ENCODE measurements at places on chromosomes 12 and 14.

DNA sequence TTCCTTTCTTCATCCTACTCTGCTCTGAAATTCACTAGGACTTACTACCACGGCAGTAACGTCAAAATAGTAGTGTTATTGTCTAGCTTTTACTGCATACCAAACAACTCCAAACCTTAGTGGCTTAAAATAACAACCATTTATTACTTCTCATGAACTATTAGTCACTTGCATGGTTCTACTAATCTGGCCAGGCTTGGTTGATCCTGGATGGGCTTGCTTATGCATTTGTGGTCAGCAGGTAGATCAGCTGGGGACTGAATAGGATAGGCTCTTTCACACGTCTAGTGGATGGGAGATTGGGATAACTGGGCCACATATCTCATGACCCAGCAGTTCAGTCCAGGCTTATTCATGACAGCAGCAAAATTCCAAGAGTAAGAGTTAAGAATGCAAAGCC is 9.4 kb upstream of the SLC35F4 start:
- no peak for DNase-seq

DNA sequence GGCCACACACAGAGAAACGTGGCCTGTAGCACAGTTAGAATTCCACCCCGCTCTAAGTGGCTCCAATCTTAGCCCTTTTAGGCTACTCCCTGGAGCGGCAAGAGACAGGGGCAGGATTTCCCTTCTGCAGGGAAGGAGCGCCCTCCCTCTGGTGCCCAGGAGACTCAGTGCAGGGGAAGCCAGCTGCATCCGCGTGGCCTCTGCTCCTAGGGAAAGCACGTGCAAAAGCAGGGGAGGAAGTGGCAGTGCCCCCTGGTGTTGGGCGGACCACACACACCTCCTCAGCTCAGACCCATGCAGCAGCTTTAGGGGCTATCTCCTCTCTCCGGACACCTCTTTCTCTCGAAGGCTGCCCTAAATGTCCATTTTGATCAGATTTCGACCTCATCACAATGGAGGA is 50.0 kb downstream of the SPRING1 start:
- peak; percentile 42 for DNase-seq

- no peak for DNase-seq
Measured at GRCh38 chr12:1847411-1847810, 27.0 kb downstream of the LRTM2 start.

- no peak for DNase-seq
Measured at GRCh38 chr12:44389038-44389437, 487.1 kb downstream of the NELL2 start.

GRCh38 chr12:28569698-28570411 is 379.6 kb downstream of the CCDC91 start:
- no peak for DNase-seq

DNA sequence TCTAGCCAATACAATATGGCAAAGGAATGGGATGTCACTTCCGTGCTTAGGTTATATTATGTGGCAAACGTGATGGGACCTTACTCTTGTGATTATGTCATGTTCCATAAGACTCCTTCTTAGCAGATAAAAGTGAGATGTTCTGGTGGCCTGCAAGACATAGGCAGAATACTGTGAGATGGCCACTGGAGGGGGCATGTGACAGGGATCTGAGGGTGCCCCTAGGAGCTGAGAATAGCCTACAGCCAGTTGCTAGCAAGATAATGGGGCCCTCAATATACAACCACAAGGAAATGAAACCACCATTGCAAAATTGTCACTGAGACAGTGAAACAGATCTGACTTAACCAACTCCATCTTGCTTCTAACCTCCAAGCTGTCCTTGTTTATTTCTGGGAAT is 151.4 kb upstream of the SSTR1 start:
- no peak for DNase-seq

DNA sequence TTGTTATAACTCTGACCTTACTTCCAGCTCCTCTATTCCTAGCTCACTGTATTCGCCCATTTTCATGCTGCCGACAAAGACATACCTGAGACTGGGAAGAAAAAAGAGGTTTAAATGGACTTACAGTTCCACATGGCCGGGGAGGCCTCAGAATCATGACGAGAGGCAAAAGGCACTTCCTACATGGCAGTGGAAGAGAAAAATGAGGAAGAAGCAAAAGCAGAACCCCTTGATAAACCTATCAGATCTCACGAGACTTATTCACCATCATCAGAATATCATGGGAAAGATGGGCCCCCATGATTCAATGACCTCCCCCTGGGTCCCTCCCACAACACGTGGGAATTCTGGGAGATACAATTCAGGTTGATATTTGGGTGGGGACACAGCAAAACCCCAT is 14.5 kb upstream of the PHC1 start:
- DNase-seq = no peak

- DNase-seq = no peak
Measured at GRCh38 chr12:27083861-27084394, 1.6 kb upstream of the C12orf71 start.

DNA sequence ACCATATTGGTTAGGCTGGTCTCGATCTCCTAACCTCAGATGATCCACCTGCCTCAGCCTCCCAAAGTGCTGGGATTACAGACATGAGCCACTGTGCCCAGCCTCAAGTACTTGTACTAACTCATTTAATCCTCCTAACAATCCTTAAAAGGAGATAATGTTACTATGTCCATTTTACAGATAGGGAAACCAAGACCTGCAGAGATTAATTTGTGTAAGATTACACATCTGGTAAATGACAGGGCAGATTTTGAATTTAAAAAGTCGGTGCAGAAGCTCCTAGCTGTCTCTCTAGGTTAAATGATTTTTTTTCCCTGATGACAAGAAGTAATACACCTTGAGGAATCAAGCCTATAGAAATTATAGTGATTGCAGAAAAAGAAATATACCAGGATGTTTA is 13.7 kb upstream of the HECTD1 start:
- no peak for DNase-seq

- DNase-seq = no peak
Measured at GRCh38 chr14:61645247-61645646, 50.1 kb upstream of the HIF1A start.

GRCh38 chr14:68805414-68805813 is 12.5 kb upstream of the ZFP36L1 start:
- DNase-seq = no peak

DNA sequence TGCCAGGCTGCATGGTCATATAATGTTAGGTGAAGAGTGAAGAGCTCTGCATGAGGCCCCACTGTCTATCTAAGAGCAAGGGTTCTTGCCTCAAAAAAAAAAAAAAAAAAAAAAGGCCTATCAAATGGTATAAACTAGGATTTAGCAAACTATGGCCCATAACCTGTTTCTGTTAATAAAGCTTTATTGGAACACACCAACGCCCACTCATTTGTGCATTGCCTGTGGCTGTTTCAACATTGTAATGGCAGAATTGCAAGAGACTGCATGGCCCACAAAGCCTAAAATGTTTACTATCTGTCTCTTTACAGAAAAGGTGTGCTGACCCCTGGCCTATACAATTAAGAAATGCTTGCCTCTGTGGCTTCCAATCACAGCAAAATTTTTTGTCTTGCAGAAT is 12.8 kb downstream of the PLEKHG7 start:
- no peak for DNase-seq

DNA sequence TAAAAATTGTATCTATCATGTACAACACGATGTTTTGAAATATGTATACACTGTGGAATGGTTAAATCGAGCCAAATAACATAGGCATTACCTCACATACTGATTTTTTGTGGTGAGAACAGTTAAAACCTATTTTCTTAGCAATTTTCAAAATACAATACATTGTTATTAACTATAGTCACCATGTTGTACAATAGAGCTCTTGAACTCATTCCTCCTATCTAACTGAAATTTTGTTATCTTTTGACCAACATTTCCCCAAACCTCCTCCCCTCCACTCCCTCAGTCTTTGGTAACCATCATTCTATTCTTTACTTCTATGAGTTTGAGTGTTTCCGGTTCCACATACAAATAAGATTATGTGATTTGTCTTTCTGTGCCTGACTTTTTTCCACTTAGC is 6.8 kb upstream of the SLC38A2 start:
- no peak for DNase-seq

DNA sequence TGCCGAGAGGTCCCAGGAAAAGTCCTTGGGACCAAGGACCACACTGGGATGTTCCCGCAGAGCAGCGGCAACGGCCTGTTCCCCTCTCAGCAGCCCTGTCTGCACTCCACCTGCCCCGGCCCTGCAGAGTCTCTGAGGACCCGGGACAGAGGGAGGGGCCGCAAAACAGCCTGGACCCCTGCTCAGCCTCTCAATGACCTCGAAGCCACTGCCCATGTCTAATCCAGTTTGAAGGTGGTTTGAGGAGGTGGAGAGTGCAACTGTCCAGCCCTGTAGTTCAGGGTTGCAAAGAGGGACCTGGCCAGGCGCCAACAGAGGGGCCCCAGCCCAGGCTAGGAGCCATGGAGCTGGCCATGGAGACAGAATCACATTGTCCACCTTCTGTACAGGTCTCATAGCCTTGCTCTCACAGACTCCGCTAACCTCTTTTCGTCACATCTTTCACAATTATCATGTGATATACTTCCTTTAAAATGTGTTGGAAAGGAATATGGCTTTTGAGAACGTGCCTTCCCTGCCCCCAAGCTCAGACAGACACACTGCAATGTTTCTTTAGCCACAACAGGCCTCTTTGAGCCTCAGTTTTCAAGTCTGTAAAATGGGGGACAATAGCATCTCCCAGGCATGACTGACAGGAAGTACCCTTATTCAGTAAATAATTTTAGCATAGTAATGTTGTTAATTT is 49.3 kb downstream of the ACTN1 start:
- DNase-seq = no peak

DNA sequence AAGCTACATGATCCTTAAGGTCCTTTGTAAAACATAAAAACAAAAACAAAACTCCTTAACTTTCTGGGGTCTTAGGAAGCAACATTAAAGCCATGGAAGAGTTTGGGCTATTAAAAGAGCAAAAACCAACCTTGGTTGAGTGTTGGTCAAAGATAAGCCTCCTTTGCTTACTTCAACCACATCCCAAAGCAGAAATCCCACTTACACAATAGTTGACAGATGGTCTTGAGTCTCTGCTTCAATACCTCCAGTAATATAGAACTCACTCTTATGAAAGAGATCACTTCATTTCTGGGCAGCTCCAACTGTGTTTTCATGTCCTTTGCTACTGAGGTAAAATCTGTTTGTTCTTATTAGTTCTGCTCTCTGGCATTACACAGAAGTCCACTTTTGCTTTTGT is 125.8 kb downstream of the SLC38A4 start:
- DNase-seq = no peak

DNA sequence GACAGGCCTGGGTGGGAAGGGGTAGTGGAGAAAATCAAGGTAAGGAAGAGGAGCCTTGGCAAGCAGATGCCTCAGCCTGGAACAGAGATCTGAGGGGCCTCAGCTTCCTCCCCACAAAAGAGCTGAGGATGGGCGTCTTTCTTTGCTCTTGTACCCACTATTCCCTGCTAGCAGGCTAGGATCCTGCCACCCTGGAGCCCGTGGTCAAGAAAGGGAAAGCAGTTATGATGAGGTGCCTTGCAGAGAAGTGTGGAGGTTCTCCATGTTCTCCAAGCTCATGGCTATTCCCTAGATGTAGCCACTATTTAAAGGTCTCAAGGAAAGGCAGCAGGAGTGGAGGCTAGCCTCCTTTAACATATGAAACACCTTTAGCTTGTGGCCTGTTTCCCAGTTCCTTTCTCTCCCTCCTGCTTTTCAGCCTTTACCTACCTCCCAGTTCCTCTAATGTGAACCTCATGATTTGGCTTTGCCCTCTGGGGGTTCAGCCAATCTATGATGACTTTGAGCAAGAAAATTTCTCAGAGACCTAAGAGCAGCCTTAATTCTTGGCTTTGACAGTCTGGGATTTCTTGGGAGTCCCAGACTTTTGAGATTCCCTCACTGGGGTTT is 1.1 kb downstream of the IKZF4 start:
- no peak for DNase-seq

DNA sequence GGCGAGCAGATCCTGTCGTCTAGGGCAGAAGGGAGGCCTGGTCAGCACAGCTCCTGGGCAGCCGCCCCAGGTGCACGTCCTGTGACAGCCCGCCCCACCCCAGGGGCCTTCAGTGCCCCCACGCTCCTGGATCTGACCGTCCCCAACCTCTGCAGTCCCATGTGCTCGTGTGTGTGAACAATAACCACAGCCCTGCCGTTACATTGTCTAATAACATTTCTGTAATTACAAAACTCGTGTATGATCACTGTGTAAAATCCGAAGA is 39.8 kb downstream of the CHGA start:
- no peak for DNase-seq

- DNase-seq = no peak
Measured at GRCh38 chr12:24742378-24742777, 206.5 kb downstream of the BCAT1 start.

GRCh38 chr14:38108681-38109080 is 99.0 kb upstream of the SSTR1 start:
- DNase-seq = no peak

GRCh38 chr14:74905595-74906142 is 17.4 kb downstream of the RPS6KL1 start:
- peak; percentile 4 for DNase-seq

- no peak for DNase-seq
Measured at GRCh38 chr14:61174441-61174891, 106.7 kb downstream of the TMEM30B start.

GRCh38 chr14:105589161-105589925 is 63.0 kb downstream of the TMEM121 start:
- DNase-seq = no peak

- no peak for DNase-seq
Measured at GRCh38 chr12:43976027-43976426, 140.1 kb downstream of the TMEM117 start.

DNA sequence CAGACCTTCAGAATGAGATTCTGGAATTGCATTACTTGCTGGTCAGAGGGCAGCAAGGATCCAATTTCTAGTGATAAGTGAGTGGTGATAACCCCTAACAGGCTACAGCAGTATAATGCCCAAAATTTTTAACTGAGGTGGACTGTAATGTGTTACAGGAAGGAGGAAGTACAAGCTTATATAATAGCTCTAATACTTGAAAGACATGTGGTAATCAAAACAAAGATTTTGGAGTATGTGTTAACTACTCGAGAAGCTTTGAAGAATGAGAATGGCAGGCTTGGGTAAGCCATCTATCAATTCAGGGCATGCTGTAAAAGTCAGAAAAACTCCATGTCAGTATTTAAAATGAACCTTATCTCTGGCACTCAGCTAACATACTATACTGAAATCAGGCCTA is 70.5 kb downstream of the ANKS1B start:
- no peak for DNase-seq

GRCh38 chr12:116261525-116262100 is 15.9 kb downstream of the MED13L start:
- DNase-seq = no peak

GRCh38 chr12:24015833-24016160 is 66.3 kb upstream of the SOX5 start:
- DNase-seq = no peak

DNA sequence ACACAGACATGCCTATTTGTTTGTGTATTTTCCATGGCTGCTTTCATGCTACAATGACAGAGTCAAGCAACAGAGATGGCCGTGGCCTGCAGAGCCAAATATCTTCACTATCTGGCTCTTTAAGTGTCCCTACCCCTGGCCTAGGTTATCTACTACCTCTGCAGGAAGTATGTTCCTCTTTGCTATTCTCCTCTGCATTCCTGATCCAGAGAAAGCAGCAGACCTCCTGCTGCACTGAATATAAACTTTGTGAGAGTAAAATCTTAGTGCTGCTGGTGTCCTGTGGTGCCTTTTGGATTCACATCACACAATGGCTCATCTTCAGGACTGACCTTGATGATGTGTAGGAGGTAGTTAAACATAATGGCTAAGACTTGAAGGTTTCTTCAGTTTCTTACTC is 233.4 kb downstream of the IPO8 start:
- no peak for DNase-seq
